ENCODE measurements at places on chromosomes 16 and 17.

- DNase-seq: no peak
Observed at GRCh38 chr17:72677714-72678390, 414.6 kb downstream of the SLC39A11 start.

DNA sequence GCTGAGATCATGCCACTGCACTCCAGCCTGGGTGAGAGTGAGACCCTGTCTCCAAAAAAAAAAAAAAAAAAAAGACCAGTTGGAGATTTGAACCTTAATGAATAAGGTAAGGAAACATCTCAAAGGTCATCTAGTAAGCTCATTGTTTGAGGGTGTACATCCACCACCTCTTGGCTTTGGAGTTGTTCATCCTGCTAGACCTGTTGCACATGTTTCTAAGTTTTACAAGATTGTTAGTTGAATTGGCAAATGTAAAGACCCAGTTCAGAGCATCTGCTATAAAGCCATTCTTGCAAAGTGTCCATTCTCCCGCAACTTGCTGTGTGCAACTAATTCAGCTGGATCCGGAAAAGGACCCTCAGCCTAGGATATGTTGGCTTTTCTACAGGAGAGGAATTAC lies 1.5 kb downstream of the PSMD7 start:
- DNase-seq: no peak

GRCh38 chr17:51673070-51673469 lies 412.7 kb downstream of the UTP18 start:
- no peak for DNase-seq

DNA sequence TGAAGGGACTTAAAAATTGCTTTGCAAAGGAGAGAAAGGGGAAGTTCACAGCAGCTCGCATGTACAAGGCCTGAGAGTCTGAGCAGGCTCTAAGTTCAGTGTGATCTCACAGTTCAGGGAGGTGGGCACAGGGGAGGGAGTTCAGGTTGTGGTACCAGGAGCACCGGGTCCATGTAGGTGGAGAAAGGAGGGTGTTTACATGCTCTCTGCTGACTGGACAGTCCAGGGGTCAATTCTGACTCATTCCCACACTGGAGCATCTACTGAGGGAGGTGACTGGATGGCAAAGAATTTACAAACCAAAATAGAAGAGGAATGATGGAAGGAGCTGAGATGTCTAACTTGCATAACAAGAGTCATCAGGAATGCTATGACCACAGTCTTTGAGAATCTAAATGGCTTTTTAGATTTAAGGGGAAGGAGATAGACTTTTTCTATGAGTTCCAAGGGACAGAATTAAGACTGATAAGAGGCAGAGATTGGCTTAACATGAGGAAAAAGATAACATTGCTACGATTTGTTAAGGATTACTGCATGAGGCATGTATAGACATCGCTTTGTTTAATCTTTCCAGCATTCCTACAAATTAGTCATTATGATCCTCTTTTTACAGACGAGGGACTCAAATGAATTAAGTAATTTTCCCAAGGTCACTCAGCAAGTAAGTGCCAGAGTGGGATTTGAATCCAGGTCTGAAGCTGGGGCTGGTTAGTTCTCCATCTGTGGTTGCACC lies 29.9 kb downstream of the MIS12 start:
- no peak for DNase-seq

Data from naive thymus-derived CD4-positive, alpha-beta T cell (primary cell).